ENCODE measurements at places on chromosomes 5 and 9. TPM values are rescaled to one million over a fixed set of nuclear protein-coding genes. Genes with fewer than 3 reads are reported as not detected.

GRCh38 chr5:159316519-159317383, 13.5 kb downstream of the IL12B start:
- no peaks in the 10 kb centered on the region for H3K4me1 ChIP-seq
- no peaks in the 10 kb centered on the region for H3K27me3 ChIP-seq
- no peak overlapping the region for H3K27ac ChIP-seq
- no peaks in the 10 kb centered on the region for H3K36me3 ChIP-seq
- no peak overlapping the region for H3K4me3 ChIP-seq
- DNase-seq, result no peak

GRCh38 chr5:109080896-109081295, 328.9 kb downstream of the PJA2 start:
- no peaks in the 10 kb centered on the region for H3K4me1 ChIP-seq
- no peak for DNase-seq
- no peak overlapping the region for H3K27ac ChIP-seq
- H3K27me3 ChIP-seq, result no peaks in the 10 kb centered on the region

DNA sequence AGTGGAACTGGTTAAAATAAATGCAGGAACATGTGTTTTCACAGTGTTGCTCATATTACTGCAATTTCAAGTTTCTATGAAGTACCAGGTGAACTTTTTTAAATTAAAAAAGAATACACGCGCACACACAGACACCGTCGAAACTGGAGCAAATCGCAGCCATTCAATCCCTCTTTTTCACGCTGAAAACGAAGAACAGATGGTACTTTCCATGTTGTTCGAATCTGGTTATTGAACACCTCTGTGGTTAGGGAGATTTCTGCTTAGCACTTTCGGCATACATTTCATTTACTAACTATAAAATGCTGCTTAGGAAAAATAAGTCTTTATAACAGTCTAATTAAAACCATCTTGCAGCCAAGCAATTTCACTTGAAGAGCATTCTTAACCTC, 6.8 kb downstream of the ZNF608 start:
- H3K27me3 ChIP-seq, result no peaks in the 10 kb centered on the region
- H3K27ac ChIP-seq, result no peak overlapping the region
- H3K4me3 ChIP-seq, result no peak overlapping the region
- no peaks in the 10 kb centered on the region for H3K36me3 ChIP-seq
- DNase-seq, result no peak

GRCh38 chr5:17952231-17952630, 318.0 kb downstream of the TAF11L14 start:
- H3K4me3 ChIP-seq, result no peak overlapping the region
- no peaks in the 10 kb centered on the region for H3K4me1 ChIP-seq
- H3K36me3 ChIP-seq, result no peaks in the 10 kb centered on the region
- H3K27ac ChIP-seq, result no peak overlapping the region
- no peaks in the 10 kb centered on the region for H3K27me3 ChIP-seq
- no peak for DNase-seq

GRCh38 chr5:180339583-180340183, 13.5 kb downstream of the GFPT2 start:
- no peak overlapping the region for H3K4me3 ChIP-seq
- no peaks in the 10 kb centered on the region for H3K4me1 ChIP-seq

DNA sequence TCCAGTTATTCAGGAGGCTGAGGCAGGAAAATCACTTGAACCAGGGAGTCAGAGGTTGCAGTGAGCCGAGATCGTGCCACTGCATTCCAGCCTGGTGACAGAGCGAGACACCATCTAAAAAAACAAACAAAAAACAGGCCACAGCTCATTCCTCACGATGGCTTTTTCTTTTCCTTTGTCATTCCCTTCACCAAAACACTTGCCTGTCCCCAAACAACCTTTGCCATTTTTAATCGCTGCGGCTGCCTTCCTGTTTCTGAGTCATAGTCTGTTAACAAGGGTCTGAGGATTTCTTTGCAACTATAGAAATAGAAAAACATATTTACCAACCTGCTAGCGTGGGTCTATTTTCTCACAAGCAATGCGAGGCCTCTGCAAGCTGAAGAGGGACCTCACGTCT, 123.0 kb upstream of the FSTL4 start:
- no peak for DNase-seq
- no peaks in the 10 kb centered on the region for H3K27me3 ChIP-seq
- peak overlapping the region; percentile 73 for H3K27ac ChIP-seq
- H3K36me3 ChIP-seq, result no peaks in the 10 kb centered on the region

The SPATA31E1 gene
- total RNA-seq, result not detected

The ZNF454 gene
- total RNA-seq, result 2.2 TPM

The TRPM3 gene
- total RNA-seq, result 2.1 TPM

All from thoracic aorta (tissue), 2 donors.